ENCODE measurements at places on chromosomes 16 and 17.

DNA sequence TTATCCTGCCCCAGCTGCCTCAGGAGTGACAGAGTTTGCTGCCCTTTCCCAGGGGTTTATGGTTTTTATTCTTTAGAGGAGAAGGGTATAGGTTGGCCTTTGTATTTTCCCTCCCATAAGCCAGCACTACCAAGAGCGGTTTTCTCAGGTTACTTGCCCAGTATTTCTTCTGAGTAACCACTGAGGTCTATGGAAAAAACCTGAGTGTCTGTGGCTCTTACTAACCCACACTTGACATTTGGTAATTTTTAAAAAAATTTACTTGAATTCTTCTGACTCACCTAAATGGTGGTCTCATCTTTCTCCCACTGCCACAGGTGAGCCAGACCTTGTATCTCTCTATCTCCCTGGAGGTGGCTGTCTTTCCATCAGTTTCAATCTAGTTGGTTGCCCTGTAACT is 6.0 kb downstream of the SLC7A6 start:
- no peak for DNase-seq

- DNase-seq = no peak
Observed at GRCh38 chr17:55160501-55160900, 104.3 kb upstream of the HLF start.

GRCh38 chr16:86499889-86500707 is 10.2 kb upstream of the FOXF1 start:
- no peak for DNase-seq

DNA sequence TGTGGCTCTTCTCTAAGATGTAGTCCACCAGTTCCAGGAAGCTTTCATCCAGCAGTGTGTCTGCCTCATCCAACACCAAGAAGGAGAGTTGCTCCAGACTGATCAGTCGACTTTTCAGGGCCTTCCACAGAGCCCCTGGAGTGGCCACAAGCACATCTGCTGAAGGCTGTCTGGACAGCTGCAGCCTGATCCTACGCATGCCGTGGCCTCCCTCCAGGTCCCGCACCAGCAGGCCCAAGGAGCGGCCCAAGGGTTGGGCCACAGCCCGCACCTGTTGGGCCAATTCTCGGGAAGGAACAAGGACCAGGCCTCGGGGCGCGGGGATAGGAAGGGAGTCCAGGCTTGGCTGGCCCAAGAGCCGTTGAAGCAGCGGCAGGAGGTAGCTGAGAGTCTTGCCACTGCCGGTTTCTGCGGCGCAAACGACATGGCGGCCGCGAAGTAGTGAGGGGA is 729 bp downstream of the DDX28 start:
- no peak for DNase-seq

DNA sequence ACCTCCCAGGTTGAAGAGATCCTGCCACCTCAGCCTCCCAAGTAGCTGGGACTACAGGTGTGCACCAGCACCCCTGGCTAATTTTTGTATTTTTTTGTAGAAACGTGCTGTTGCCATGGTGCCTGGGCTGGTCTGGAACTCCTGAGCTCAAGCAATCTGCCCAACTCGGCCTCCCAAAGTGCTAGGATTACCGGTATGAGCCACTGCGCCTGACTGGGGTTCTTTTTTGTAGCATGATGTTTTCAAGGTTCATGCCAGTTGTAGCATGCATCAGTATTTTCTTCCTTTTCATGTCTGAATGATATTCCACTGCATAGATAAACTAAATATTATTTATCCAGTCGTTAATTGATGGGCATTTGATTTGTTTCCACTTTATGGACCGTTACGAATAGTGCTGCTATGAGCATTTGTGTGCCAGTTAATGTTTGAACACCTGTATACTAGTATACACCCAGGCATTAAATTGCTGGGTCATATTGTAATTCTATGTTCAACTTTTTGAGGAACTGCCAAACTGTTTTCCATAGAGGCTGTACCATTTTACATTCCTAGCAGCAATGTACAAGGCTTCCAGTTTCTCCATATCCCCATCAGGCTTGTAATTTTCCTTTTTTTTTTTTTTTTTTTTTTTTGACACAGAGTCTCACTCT is 24.8 kb upstream of the CEP20 start:
- DNase-seq = no peak

- DNase-seq = no peak
Observed at GRCh38 chr16:53504665-53505064, 1.7 kb upstream of the AKTIP start.

DNA sequence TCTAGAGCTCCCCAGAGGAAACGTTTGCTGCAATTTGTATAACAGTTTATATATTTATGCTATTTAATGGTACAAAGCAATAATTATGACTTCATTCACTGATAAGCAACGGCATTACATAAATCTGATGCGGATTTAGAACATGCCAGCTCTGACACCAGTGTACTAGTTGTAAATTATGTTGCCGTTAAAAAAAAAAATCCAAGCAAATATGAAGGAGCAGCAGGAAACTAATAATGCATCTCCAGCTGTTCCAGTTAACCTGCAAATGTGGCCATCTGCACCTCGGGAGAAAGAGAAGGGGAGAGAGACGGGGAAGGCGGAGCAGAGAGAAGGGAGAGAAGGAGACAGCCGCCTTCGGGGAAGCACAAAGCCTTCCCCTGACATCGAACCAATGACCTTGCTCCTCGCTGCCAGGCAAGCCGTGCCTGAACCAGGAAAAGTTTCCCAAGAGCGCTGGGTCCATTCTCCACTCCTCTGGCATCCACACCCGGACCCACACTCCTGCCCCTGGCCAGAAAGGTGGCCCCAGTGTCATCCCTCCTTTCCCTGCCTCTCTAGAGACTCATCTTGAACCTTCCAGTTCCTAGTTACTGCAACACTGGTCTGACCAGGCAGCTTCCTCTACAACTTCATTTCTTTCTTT is 174.8 kb downstream of the C16orf78 start:
- DNase-seq = no peak

DNA sequence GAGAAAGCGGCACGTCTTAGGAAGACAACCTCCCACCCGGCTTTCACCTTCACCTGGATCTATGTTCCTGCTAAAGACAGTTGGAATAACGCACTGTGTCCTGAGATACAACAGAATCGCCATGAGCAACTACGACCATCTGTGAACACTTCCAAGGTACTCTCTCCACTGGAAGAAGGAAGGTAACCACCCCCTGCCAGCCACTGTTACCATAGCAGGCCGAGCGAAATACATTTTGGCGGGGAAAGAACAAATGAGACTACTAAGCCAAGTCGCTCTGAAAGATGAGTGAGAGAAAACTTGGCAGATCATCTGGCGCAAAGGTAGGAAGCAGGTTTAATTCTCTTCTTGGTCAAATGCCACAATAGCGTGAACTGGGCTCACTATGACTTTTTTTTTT is 9.8 kb downstream of the CRK start:
- DNase-seq = no peak

DNA sequence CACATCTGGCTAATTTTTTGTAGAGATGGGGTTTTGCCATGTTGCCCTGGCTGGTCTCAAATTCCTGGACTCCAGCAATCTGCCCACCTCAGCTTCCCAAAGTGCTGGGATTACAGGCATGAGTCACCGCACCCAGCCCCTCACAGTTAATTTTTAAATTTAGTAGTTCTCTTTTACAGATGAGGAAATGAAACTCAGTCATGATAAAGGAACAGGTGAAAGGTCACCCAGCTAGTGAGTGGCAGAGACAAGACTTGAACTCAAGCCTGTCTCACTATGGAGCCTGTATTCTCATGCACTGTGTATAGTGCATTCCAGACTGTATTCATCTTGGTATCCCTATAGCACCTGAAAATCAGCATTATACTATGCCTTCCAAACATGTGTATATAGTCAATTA is 77.1 kb upstream of the WSB1 start:
- no peak for DNase-seq

DNA sequence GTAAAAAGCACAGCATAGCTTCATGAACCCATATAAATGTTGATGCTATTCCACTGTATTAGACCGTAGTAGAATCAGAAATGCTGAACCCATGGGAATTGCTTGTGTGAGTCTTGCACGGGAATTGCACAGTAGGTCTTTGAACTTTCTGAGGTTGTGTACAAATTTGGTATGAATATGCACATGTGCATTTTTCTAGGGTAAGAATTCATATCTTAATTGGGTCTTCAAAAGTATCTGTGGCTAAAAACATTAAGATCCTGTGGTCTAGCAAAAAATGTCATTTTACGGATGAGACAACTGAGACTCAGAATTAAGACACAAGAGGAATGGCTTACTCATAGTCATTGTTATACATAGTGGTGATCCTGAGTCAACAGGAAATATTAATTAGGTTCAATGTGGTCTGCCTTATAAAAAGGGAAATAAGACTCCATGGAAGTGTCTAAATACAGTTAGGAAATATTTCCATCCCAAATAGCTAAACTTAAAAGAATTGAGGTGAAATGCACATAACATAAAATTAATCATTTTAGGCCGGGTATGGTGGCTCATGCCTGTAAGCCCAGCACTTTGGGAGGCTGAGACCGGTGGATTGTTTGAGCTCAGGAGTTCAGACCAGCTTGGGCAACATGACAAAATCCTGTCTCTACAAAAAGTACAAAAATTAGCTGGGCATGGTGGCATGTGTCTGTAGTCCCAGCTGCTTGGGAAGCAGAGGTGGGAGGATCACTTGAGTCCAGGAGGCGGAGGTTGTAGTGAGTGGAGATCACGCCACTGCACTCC is 22.8 kb downstream of the TAOK1 start:
- no peak for DNase-seq

DNA sequence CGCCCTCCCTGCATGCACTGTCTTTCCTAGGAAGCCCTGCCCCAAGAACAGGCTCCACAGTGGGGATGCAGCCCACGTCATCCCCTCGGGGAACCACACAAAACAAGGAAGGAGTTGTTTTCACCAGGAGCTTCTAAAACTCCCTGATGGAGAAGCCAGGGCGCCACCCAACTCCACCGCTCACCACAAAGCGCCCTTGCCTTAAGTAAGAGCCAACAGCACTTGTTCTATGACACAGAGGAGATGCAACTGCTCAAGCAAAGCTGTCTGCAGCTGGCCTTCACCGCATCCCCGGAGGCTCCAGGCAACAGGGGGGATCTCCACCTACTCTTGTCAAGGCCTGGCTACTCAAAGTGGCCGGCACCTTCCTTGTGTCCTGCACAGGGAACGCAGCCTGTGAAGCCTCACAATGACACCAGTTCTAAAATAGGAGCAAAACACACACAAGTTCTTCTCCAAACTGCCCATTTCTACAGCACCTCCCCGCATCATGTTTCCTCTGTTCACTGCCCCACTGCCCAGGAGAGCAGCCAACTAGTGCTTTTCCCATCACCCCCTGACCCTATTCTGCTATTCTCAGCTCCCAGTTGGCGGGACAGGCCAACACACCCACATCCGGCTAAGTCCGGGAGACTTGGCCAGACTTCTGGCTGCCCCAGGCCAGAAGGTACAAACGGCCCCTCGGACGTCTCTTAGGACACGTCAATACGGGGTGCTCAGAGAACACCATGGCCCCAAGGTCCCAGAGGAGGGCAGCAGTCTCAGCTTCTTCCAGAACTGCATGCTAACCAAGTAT is 24.2 kb downstream of the MPG start:
- no peak for DNase-seq

GRCh38 chr17:40168262-40168832 is 8.9 kb upstream of the RAPGEFL1 start:
- no peak for DNase-seq

DNA sequence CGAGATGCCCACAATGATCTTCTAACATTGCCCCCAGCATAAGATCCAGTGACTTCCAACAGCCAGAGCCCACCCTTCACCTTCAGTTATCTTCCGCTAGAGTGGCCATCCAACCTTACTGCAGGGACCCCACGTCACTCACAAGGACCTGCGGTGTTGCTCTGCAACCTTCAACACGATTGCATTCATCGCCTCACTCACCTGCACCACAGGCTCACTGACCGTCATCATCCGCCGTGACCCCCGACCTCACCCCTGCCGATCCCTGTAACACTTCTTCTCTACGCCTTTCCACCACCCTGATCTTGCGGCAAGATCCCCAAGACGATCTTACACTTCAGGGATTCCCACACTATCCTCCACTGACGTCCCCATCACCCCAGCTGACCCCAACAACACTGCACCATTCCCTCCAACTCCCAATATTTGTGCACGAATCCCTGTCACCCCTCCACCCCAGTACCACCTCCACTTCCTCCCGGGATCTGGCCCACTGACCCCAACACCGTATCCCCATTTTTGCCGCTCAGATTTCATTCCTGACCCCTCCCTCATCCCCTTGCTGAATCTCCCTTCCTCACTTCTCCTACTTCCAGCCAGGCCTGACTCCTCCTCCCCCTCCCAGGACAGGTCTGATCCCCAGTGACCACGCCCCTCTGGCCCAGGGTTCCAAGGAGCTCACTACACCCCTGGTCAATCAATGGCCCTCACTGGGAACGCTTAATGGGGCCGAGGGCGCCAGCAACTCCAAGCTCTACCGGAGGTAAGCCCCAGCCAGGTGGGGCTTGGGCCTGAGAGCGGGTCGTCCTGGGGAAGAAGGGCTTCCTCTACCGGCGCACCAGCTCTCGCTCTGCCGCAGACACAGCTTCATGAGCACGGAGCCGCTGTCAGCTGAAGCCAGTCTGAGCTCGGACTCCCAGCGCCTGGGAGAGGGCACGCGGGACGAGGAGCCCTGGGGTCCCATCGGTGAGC is 7.6 kb downstream of the RUNDC3A start:
- DNase-seq = no peak

DNA sequence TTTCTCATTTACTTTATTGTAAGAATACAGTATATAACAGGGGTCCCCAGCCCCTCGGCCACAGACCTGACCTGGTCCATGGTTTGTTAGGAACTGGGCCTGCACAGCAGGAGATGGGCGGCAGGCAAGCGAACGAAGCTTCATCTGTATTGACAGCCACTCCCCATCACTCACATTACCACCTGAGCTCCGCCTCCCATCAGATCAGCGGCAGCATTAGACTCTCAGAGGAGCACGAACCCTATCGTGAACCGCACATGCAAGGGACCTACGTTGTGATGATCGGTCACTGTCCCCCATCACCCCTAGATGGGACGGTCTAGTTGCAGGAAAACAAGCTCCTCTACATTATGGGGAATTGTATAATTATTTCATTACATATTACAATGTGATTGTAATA is 410.6 kb downstream of the SLC39A11 start:
- DNase-seq = no peak

GRCh38 chr16:4166821-4167220 is 50.6 kb upstream of the ADCY9 start:
- no peak for DNase-seq

- DNase-seq = no peak
Observed at GRCh38 chr17:63611354-63611753, 10.7 kb downstream of the TACO1 start.

- no peak for DNase-seq
Observed at GRCh38 chr16:11060364-11060763, 116.0 kb downstream of the CLEC16A start.

DNA sequence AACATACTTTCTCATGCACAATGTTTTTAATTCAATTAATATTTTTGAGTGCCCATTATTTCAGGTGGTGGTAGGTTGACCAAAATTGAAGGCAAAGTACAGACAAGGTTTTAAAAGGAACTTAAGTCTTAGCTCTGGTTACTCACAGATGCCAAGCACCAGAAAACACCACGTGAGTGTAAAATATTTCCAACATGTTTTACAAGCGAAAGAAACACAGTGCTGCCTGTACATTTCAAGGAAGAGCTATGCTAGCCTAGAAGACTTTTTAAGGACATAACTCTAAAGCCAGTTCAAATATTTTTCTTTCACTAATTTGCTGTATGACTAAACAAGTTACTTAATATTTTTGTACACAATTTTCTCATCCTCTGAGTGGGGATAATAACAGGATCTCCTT is 736.4 kb upstream of the GOT2 start:
- DNase-seq = no peak

Measured in NCI-H446 (cell line).